ENCODE measurements at places on chromosomes 1 and 21.

DNA sequence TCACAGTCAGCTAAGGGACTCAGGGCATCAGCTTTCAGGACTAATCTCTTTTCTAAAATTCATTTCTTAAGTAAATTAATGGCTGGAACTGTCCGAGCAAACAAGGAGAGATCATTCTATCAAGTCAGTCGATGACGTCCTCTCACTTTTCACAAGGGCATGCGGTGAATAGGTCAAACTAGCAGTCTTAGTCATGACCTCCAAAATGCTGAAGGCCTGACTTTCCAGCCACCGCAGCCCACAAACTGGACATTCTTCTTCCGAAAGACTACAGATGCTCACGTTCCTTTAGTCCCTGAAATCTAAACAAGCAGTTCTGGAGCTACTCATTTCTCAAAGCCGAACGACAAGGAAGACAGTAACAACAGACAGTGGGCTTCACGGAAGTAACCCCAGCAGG, 127.9 kb downstream of the TIAM1 start:
- no peak for DNase-seq

DNA sequence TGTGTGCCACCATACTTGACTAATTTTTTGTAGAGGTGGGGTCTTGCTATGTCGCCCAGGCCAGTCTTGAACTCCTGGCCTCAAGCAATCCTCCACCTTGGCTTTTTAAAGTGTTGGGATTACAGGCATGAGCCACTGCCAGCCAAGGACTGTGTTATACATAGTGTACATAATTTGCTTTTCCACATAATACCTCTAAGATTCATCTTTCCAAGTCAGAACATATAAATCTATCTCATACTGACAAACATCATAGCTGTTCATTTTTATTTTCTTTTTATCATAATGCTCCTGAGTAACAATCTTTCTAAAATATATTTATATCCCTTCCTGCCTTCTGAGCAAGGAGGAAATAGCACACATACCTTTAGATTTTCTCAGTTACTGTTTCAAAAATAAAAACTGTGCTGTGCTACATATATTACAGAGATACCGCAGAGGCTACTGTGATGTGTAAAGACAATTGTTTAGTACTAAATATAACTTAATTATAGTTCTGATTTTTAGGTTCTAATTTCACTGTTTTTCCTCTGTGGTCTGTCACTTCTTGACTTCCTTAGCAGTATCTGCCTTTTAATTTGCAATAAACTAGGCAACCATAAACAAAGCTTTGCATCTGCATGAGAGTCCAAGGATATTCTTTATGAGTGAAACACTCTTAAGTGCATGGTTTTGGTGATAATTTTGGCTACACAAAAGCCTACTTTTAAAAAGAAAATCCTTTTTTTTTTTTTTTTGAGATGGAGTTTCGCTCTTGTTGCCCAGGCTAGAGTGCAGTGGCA, 59.3 kb downstream of the EYA3 start:
- no peak for DNase-seq

- DNase-seq, result no peak
These were observed 108.0 kb downstream of the TNNI3K start for GRCh38 chr1:74343216-74343615.

DNA sequence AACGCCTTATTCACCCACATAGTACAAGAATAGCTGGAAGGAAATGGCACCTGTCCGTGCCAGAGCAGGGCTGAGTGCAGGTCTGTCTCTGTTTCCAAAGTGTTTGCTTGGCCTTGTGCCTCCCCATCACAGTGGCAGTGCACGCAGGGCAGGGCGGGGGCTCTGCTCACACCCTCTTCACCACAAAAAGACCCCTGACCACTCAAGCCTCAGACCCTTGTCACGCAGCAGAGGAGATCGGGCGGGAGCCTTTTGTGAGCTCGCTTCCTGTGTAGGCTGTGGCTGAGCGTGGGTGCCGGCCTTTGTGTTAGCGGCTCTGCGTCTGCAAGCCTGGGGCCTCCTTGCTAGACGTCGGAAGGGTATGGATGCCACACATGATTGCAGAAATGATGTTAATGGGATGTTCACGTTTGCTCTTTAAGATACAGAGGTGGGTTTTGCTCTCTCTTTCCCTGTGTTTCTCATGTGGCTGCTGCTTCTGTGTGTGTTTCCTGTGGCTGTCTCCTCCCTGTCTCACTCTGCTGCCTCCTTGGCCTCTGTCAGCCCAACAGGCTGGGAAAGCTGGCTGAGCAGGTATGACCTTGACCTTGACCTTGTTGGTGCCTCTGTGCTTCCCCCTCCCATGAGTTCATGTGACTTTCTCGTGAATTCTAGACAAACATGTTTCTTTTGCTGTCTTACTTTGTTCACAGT, 45.4 kb downstream of the S100B start:
- DNase-seq, result no peak

DNA sequence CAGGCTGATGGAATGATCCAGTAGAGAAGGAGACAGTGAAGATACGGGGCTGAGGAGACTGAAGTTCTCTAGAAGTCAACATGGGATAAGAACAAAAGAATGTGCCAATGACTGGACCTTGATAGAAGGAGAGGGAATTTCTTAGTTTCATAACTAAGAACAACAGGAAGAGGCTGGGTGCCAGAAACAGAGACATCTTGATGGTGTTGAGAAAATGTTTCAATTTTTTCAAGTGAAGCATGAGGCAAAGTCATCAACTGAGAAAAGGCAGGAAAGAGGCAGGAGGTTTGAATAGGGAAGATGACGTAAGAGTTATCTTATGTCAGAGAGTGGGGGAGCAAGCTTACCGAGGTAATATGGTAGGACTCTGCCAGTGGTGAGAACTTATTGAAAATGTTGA, 80.1 kb downstream of the SPAG17 start:
- no peak for DNase-seq

DNA sequence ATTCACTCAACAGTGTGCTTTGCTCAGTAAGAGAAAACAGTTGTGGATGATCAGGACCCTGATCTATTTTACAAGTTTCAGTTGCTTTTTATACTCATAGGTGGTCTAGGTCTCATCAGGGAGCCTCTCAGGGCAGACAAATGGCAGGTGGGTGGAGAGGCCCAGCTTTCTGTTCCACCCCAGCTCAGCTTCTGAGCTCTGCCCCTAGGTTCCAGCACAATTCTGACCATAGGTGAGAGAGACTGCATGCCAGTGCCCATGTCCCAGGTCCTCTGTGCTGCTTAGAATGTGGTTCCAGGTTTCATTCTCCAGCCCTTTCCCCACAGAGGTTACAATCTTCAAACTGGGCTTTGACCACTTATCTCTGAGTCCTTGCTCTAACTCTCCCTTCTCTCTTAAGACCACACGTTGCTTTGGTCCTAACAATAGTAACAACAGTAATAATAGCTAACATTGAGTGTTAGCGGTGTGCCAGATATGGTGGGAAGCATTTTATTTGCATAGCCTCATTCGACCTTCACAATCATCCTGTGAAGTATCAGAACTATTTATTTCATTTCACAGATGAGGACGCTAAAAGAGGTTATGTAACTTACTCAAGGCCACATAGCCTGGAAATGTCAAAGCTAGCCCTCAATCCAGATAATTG, 19.6 kb upstream of the DUSP10 start:
- no peak for DNase-seq

- DNase-seq, result no peak
These were observed 15.6 kb downstream of the TPM3 start for GRCh38 chr1:154176337-154176736.

DNA sequence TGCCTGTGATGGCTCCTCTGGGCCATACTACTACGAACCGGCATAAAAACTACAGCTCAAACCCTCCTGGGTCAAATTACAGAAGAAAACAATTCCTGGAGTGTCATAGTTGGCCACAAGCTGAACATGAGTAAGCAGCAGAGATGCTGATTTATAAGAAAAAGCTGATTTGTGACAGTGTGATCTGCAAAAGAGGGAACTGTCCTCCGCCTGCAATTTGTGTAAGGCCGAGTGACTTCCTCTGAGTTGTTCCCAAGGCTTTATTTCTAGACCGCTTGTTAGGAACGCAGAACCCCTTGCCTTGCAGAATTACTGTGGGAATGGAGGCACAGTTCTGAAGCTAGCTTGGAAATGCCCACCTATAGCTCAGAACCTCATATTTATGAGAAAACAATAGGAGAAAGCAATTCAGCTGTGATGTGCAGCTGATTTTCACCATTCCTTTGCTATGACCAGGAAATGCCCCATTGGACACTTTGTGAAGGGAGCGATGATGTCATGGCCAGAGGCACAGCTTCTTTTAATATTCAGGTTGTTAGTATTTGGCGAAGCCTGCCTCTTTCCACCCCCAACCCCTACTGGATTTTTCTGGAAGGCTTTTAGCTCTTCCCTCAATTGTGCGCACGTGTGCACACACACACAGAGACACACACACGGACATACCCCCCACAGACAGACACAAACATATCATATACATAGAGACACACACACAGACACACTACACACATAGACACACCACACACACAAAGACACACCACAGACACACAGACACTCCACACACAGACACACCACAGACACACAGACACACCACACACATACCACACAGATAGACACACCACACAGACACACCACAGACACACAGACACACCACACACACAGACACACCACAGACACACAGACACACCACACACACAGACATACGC, 47.6 kb downstream of the IER5 start:
- DNase-seq, result no peak

DNA sequence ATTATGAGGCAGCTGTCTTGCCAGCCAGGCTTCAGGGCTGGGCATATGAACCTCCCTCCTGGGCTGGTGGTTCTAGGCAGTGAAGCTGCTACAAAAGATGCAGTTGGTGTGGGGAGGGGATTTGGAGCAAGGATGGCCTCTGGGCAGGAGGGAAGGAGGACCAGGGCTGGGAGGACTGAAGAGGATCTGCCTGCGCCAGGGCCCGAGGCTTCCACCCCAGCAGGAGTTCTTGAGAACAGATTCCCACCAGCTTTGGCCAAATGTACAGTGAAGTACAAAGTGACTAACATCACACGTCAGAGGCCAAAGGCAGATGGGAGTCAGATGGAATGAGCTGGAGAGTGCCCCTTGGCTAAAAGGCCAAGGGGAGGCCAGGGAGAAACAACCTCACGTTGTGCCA, 62.4 kb downstream of the DDX20 start:
- DNase-seq, result no peak

DNA sequence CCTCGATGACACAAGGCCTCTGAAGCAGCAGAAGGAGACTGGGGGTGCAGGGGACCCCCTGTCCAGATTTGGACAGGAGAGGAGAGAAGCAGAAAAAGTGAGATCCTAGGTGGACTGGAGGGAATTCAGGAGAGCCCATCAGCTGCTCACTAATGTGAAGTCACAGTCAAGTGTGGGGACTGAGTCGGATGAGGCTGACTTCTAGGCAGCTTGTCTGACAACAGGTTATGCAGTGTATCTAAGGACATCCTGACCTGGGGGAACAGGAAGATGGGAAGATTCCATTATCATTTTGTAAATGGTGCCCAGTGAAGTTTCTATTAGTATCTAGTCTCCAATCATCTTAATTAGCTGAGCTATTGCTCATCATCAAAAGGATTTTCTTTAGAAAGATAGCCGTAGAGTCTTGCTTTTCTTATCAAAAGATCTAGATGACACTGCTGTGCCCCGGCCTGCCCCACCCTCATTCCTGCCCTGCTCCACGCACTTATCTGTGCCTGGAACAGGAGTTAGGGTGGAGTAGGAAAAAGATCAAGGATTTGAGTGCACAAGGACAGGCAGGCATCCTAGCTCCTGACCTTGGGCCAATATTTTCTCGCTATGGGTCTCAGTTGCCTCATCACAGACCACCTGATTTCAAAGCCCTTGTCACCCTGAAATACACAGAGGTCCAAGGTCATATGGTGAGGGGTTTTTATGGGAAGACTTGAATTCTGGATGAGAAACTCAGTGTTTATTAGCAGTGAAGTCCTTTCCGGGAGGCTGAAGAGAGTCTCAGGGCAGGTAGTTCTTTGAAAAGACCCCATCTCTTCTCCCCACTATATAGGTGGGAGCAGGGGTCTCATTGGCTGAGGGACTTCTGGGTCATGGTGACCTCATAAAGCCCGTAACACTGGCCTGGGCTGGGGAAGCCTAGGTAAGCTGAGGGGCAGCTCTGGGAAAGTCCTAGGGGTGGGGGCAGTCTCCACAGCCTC, at the start of gene MROH7:
Gene MROH7, plus strand, starts transcription at position 924 of the 974 bp plus-strand sequence. CDS start 11,141 bp downstream, outside the sequence.
- no peak for DNase-seq

GRCh38 chr1:224343679-224344078, 13.0 kb upstream of the CNIH4 start:
- no peak for DNase-seq

- no peak for DNase-seq
These were observed 625 bp upstream of the DARS2 start for GRCh38 chr1:173823781-173824314.

- no peak for DNase-seq
These were observed 13.4 kb downstream of the ENTREP3 start for GRCh38 chr1:155241841-155242264.

- no peak for DNase-seq
These were observed 29.8 kb downstream of the PYHIN1 start for GRCh38 chr1:158961178-158961577.

DNA sequence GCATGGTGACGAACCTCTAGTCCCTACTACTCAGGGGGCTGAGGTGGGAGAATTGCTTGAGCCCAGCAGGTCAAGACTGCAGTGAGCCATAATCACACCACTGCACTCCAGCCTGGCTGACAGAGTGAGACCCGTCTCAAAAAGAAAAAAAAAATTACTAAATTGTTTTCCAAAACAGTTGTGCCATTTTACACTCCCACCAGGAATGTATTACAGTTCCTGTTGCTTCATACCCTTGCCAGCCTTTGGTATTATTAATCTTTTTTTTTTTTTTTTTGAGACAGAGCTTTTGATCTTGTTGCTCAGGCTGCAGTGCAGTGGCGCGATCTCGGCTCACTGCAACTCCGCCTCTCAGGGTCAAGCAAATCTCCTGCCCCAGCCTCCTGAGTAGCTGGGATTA, 55.9 kb downstream of the RPS6KA1 start:
- DNase-seq, result no peak

GRCh38 chr1:28887419-28887834, 26.9 kb upstream of the EPB41 start:
- no peak for DNase-seq

GRCh38 chr21:38223893-38224540, 32.8 kb upstream of the KCNJ15 start:
- no peak for DNase-seq

DNA sequence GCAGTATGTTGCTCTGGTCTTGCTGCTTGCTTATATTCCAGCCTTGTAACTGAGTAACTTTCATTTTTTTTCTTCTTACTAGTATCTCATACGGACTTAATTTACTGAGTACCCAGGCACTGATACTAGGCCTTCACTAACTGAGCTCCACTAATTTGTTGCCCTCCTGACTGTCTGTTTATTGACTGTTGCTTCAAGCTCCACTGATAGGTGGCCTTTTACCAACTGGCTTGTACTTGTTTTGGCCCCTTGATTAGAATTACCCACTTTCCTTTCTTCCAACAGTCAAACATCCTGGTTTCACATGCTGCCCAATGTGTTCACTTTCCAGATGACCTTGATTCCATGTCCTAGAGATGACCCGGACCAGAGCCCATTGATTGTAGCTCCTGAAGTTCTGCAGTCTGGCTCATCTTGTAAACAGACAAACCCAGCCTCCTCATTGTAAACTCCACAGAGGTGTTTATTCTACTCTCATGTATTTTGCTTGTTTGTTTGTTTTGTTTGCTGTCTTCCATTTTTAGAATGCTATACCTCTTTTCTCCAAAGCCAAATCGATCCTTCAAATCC, 27.7 kb downstream of the RGS1 start:
- DNase-seq, result no peak

GRCh38 chr1:21189906-21190500, 13.3 kb upstream of the EIF4G3 start:
- DNase-seq, result no peak

All from caudate nucleus (tissue), 63 donors.